SK-MEL-5 (cell line): ENCODE measurements at places on chromosomes 1 and 21. TPM values are rescaled to one million over a fixed set of nuclear protein-coding genes. Genes with fewer than 3 reads are reported as not detected.
A peak's percentile ranks its signal among the peaks of the same experiment; 100 is the strongest.

- no peak for DNase-seq
Observed at GRCh38 chr1:110638058-110638457, 31.9 kb upstream of the KCNA2 start.

DNA sequence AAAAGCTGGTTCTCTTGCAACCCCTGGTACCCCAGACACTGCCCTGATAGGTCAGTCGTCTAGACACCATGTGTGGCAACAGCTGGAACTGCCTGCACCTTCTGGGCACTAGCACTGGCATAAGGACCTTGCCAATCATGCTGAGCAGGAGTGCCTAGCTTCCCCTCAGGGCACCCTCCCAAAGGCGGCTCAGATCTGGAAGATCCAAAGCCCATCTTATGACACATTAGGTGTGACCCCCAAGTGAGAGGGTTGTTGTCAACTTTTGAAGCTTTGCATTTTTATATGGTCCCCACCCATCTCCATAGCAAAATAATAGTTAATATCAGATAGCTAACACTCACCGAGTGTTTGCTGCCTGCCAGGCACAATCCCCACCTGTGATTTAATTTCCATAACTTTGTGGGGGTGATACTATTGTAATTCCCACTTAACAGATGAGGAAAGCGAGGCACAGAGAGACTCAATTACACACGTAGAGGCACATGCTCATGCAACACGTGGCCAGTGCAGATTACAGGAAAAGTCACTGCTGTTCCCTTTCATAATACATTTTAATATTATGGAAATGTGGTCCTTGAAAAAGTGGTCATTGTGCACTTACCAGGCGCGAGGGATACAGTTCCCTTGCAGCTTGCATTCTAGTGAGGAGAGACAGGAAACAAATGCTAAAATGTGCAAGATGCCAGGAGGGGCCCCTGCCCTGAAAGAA is 25.8 kb downstream of the EXOC8 start:
- DNase-seq: no peak

DNA sequence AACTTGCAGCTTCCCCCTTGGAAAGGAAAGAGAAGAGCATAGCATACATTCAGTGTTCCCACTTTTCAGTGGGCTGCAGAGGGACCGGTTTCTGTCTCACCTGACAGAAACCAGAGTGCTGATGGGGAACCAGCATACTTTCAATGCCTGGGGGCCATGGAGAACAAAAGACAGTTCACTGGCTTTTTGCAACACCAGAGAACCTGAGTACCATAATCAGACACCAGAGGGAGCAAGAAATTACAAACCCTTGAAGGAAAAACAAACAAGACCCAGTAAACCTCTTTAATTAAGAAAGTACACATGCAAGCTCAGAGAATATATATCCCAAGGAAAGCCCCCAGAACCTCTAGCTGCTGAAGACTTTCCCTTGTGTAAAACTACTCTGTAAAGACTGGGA is 51.1 kb downstream of the CSMD2 start:
- peak; percentile 67 for DNase-seq

Gene CLCA1
- total RNA-seq: not detected in 2 replicates

DNA sequence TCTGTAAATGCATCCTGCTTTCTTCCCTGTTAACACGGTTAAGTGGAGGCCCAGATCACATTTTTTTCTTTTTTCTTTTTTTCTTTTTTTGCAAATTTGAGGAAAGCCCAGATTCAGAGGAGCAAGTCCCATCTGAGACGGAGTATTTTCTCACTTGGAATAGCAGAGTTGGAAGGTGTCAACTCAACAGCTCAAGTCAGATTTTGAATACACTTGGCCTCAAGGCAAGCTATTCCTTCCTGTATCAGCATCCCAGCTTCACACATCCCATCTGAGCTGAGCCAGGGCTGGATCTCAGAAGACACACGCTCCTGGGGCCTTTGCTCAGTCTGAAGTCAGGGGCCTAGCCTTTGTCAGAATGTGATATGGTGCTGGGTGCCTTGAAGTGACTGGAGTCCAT is 11.5 kb upstream of the TNR start:
- DNase-seq: no peak

DNA sequence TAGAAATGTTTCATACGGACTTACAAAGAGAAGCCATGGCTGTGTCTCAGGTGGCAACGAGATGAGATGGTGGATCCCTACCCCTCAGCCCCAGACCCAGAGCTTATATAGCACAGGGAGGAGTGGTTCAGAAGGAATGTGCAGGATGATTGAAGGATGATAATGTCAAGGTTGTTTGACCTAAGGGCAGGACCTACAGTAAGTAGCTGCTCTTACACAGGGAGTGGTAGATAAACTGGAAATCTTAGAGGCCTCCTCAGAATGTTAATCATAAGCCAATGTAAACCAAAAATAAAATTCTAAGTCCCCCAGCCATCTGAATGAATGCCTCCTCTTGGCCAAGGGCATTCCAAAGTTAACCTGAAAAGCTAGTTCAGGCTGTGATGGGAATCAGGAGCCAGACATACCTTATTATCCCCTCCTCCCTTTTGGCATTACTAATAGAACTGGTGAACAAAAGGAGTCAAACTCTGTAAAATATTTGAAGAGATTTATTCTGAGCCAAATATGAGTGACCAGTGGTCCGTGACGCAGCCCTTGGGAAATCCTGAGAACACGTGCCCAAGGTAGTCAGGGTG is 45.8 kb upstream of the PDE9A start:
- DNase-seq: no peak

GRCh38 chr1:112146201-112146715 is 156.8 kb upstream of the KCND3 start:
- no peak for DNase-seq
